Nasal cavity respiratory epithelium epithelial cell of viscerocranial mucosa (primary cell): ENCODE measurements at places on chromosomes 3 and 15. TPM values are rescaled to one million over a fixed set of nuclear protein-coding genes. Genes with fewer than 3 reads are reported as not detected.

The CDHR4 gene
- total RNA-seq = not detected in 2 replicates

The SUSD5 gene
- total RNA-seq = 0.28 TPM in 1 of 2 replicates, not detected in the other

The ALDH1L1 gene
- total RNA-seq = 1.0 and 21.5 TPM in 2 replicates

The ANO10 gene
- 30.1 and 30.8 TPM in 2 replicates for total RNA-seq

The VWA5B2 gene
- total RNA-seq = not detected in 2 replicates

The GOLGA6C gene
- not detected in 2 replicates for total RNA-seq

The C3orf22 gene
- total RNA-seq = not detected in 2 replicates

The GP5 gene
- total RNA-seq = under 0.01 TPM in 2 replicates

The FGF7 gene
- under 0.01 and 0.07 TPM in 2 replicates for total RNA-seq
